ENCODE measurements at places on chromosomes 16 and 17. TPM values are rescaled to one million over a fixed set of nuclear protein-coding genes. Genes with fewer than 3 reads are reported as not detected.

DNA sequence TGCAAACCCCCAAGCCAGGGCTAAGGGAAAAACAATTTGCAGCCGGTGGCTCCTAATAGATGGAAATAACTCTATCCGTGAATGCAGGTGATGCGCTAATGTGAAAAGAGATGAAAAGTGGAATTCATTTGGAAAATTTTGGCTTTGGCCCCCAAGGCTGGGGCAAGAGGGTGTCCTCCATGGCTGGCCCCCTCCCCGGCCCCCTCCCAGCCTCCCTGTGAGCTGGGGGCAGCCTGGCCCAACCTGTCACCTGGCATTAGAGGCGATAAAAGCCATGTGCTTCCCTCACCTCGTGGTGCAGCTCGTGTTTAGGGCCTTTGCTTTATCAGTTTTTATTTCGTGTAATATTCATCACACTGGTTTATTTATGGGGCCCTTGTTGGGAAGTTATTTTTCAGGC is 267.2 kb downstream of the ENGASE start:
- no peak for ATAC-seq

EVI2B gene
- 7.3 TPM for total RNA-seq

DNA sequence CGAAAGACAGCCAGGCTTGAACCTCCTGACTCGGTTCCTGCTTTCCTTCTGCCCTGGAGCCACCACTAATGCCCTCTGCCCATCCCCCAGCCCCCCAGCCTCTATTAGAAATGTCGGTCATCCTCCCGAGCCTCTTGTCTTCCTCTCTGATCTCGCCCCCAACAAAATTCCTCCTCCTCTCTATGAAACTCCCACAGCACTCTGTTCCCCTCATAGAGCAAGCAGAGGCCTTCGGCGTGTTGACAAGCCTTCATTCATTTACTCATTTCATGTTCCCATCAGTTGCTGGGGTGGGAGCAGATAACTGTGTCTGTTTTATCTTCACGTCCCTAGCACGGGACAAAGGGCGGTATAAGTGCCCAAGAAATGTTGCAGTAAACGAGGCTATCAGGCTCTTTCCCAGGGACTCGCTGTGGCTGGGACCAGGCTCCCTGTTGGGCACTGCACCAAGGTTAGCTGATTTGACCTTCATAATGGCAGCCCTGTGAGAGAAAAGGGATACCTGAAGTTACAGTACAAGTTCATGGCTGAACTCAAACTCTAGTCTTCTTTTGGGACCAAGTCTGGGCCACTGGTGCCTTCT is 7.8 kb downstream of the FBXL19 start:
- ATAC-seq, result no peak

DNA sequence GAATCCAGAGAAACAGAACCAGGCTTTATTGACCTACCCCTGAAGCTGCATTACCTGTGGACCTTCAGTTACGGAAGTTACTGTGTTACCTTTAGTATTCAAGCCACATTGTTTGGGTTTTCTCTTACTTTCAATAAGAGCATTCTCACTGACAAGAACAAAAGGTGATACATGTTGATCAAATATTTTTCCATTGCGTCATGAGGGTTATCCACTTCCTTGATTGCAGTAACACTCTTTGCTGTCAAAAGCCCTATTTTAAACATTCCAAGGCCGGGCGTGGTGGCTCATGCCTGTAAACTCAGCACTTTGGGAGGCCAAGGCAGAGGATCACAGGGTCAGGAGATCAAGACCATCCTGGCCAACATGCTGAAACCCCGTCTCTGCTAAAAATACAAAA is 28.6 kb upstream of the PAFAH1B1 start:
- no peak for ATAC-seq

- no peak for ATAC-seq
Measured at GRCh38 chr17:82309656-82310570, 7.5 kb downstream of the CD7 start.

Data from gastroesophageal sphincter (tissue), 4 donors.